ENCODE measurements at places on chromosomes 5 and 9.

DNA sequence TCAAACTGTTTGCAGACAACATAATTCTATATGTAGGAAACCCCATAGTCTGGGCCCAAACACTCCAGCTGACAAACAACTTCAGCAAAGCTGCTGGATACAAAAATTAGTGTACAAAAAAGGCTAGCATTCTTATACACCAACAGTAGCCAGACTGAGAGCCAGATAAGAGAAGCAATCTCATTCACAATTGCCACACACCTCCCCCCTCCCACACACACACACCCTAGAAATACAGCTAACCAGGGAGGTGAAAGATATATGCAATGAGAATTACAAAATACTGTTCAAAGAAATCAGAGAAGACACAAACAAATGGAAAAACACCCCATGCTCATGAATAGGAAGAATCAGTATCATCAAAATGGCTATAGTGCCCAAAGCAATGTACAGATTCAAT is 9.0 kb downstream of the MTREX start:
- DNase-seq, result no peak

DNA sequence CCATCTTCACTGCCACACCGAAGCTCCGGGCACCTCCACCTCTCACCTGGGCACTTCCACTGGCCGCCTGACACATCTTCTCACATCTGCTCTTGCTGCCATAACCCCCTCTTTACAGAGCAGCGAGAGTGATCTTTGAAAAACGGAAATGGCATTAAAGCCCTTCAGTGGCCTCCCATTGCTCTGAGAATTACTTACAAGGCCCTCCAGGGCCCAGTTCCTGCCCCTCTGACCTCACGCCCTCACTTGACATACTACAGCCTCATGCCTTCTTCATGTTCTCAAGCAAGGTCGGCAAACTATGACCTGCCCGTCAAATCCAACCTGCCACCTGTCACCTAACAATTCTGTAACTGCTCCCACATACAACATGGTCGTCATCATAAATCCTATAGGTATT is 187.3 kb downstream of the NR3C1 start:
- no peak for DNase-seq

- DNase-seq, result no peak
Measured at GRCh38 chr9:32741706-32742105, 41.6 kb upstream of the TMEM215 start.

GRCh38 chr9:75282047-75282446 is 193.7 kb downstream of the OSTF1 start:
- no peak for DNase-seq

DNA sequence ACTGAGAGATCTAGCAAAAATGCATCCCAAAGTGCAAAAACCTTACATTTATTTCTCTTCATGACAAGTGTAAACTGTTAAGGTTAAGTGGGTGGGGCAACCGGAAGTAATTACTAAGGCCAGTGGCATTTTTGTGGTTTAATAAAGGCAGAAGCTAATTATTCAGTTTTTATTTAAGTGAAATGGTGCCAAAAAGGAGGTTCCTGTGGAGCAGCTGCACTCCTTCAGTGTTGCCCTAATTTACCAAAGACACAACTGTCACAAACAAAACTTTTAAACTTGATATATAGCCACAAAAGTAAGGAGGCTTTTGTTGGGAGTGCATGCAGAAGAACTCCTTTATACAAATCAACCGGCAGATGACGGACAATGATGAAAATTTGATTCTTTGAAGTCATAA is 81.6 kb downstream of the NDUFS4 start:
- DNase-seq, result no peak

GRCh38 chr5:71982717-71983395 is 124.4 kb upstream of the MAP1B start:
- no peak for DNase-seq

DNA sequence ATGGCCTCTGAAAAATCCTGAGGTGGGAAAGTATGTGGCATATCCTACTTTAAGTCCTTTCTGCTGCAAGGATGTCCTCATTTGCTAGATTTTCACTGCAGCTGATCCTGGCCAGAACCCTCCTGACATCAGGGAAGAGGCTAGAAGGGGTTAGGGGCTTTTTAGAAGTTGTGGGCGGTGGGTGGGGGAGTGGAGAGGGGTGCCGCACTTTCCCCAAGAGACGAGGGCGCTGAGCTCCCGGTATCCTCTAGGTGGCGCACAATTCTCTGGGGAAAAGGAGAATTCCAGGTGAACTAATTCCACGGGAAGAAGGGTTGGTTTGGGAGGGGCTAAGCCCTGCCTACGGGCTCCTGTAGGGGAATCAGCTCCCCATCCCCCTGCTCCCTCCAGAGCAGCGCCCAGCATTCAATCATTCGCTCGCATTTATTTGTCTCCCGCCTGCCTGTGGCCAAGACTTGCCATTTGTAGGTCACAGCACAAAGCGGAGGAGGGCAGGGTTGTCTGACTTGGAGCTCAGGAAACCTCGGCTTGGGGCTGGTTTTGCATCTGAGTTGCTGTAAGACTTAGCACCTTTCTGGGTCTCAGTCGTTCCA is 42.9 kb upstream of the HAND1 start:
- no peak for DNase-seq

GRCh38 chr5:151663617-151664293 is 23.0 kb downstream of the SPARC start:
- no peak for DNase-seq

- DNase-seq, result no peak
Measured at GRCh38 chr5:95836544-95836943, 14.0 kb upstream of the GLRX start.
